AG04450 (cell line): ENCODE measurements at places on chromosomes 1 and 21.

DNA sequence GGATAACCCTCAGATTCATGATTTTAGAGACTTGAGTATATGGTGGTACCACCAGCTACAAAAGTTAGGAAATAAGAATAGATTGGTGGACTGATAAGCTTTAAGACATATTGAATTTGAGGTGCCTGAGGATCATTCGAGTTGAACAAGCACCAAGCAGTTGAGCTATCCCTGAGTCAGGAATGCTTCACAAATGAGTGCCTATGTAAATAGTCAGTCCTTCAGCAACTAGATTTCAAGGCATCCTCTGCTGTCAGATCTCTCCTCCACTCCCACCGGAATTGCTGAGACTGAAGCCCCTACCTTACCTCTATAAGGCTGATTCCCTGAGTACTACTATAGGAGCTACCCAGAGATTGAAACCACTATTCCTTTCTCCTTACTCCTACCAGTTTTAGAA is 7.1 kb downstream of the BTF3L4 start:
- DNase-seq = no peak

- DNase-seq = no peak
Observed at GRCh38 chr1:22295856-22296255, 153.0 kb upstream of the WNT4 start.

- no peak for DNase-seq
Observed at GRCh38 chr21:14683063-14683462, 136.9 kb upstream of the SAMSN1 start.

DNA sequence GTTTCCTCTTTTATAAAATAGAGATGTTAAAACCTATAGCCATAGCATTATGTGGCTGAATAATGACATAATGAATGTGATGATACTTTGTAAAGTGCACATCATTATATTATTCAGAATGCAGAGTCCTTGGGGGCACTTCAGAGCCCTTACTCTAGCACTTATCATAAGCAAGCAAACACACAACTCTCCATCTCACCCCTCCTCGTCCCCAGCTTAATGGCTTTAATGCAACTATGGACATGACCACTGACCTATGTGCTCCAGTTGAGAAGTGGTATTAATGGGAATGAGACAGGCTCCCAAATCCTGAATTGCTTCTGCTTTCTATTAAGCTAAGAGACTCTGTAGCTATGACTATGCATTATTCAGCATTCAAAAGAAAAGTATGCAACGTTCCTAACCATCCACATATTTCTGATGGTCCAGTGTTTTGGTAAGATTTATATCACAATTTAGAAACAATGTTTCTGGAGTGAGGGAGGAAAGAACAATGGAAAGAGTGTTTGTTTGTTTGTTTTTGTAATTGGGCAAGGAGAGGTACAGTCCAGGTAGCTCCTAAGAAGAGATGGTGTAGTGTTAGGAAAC is 194.0 kb upstream of the PLXNA2 start:
- no peak for DNase-seq

DNA sequence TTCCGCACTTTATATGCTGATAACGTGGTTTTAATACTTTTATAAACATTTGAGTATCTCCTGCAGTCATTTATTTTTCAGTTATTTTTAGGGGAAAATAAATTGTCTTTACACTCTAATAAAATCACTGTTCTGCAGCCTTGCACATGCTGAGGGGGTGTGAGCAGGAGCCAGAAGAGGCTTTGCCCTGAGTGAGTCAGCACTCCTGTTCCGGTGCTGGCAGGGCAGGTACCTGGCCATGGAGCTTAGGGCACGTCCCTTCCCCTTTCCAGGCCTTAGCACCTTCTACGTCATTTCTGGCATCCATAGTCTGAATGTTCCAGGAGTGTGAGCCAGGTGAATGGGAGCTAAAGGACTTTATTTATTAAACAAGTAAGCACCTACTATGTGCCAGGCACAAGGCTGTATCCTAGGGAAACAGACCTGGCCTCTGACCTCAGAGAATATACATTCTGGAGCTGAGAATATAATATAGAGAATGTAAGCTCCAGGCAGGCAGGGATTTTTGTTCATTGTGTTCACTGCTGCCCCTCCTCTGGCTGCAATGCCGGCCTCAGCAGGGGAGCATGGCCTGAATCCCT is 402.9 kb downstream of the PTPRU start:
- DNase-seq = no peak

DNA sequence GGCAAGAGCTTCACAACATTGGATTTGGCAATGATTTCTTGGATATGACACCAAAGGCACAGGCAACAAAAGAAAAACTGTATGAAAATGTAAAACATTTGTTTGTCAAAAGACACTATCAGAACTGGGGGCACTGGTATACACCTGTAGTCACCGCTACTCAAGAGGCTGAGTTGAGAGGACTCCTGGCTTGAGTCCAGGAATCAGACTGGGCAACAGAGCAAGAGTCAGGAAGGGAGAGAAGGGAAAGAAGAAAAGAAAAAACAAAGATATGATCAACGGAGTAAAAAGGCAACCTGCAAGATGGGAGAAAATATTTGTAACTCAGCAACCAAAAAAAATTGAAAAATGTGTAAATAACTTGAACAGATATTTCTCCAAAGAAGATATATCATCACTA is 6.0 kb upstream of the TUT4 start:
- no peak for DNase-seq

GRCh38 chr1:117573386-117574023 is 32.3 kb upstream of the TENT5C start:
- DNase-seq = no peak

DNA sequence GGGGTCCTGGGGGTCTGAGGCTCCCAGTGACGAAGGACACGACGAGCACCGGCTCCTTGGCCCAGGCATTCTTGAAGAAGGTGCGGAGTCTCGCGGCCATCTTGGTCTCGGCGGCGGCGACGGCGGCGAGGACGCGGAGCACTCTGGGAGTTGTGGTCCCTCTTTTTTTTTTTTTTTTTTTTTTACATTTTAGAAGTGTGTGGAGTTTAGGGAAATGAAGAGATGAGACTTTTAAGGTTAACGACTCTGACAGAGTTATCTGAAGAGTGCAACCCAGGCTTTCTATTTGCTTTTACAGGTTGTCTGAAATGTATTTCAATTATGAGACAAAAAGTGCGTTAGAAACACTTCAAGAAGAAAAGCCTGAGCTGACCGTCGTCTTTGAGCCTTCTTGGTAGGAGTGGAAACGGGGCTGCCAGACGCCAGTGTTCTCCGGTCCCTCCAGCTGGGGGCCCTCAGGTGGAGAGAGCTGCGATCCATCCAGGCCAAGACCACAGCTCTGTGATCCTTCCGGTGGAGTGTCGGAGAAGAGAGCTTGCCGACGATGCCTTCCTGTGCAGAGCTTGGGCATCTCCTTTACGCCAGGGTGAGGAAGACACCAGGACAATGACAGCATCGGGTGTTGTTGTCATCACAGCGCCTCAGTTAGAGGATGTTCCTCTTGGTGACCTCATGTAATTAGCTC is 9.7 kb downstream of the OR2B11 start:
- DNase-seq = no peak

DNA sequence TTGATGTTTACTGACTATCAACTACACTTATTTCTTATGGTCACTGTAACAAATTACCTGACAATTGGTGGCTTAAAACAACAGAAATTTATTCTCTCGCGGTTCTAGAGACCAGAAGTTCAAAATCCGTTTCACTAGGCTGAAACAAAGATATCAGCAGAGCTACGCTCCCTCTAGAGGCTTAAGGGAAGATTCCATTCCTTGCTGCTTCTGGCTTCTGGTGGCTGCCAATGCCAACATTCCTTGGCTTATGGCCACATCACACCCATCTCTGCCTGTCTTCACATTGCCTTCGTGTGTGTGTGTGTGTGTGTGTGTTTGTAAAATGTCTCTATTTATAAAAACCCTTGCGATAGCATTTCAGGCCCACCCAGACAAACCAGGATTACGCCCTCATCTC is 66.4 kb downstream of the LMX1A start:
- no peak for DNase-seq

GRCh38 chr1:34906756-34907155 is 22.7 kb downstream of the DLGAP3 start:
- no peak for DNase-seq

DNA sequence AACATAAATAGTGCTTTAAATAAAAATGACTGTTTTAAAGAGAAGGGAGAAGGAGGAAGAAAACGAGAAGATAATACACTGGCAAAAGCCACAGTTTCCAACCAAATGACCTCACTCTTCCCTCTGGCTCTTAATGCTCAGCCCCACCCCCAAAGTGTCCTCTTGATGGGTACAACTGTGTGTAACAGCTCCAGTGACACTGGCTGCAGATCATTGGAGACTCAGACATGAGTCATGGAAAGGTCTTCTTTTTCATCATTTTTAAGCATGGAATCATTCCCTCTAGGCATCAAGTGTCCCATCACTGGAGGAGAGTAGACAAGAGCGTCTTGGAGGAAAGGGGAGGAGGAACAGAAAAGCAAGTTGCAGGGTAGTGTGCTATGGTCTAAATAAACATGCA is 333.0 kb downstream of the PAPPA2 start:
- no peak for DNase-seq

- DNase-seq = no peak
Observed at GRCh38 chr21:34827445-34828235, 158.8 kb downstream of the CLIC6 start.

DNA sequence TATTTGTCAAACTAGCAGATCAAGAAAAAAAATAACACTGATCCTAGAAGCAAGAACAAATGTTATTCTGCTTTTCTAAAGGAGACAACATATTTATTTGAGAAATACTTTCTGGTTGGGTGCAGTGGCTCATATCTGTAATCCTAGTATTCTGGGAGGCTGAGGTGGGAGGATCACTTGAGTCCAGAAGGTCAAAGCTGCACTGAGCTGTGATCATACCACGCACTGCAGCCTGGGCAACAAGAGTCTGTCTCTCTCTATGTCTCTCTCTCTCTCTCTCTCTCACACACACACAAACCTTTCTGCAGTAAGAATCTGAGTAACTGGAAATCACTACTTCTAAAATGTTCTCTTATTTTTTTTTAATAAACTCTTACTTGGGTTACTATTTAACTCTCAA is 31.2 kb downstream of the PRPF38A start:
- DNase-seq = no peak

DNA sequence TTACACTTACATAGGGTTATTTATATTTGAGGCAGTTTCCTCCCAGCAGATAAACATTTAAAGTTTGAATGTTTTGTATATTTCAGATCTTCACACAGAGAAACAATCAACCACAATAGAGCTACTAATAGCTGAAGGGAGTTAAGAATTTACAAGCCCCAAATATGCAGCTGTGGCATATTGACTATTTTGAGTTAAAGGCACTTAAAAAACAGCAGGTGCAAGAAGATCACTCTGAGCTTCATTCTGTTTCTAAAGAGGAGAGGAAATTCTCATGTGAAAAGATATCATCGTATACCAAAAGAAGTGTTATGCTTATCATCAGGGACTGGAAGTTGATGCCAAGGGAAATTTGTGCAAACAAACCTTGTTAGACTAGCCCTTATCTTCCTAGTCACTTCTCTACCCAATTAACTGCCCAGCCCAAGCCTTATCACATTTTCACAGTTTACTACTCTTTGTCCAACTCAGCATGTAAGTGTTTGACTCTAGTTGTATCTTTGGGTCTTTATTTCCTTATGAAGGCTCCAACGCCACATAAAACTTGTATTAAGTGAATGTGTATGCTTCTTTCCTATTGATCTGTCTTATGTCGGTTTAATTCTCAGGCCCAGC is 66.3 kb upstream of the COG2 start:
- no peak for DNase-seq

DNA sequence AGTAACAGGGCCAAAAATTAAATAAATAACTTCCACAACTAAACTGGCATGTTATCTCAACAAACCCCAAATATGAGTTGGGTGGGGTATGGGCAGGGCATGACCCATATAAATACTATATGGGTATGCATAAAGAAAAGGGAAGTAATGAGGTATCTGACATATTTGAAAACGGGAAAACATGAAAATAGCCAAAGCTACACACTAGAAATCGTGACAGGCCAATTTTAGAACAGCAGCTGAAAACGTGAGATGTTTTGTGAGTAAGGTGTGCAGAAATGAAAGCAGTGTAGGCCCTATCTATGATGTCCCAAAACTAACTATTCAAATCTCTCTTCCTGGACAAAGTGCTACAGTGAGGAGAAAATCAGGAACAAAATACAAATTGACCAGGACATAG is 537.9 kb upstream of the NR5A2 start:
- DNase-seq = no peak

GRCh38 chr1:177256153-177257075 is 85.7 kb downstream of the BRINP2 start:
- peak; percentile 42 for DNase-seq

DNA sequence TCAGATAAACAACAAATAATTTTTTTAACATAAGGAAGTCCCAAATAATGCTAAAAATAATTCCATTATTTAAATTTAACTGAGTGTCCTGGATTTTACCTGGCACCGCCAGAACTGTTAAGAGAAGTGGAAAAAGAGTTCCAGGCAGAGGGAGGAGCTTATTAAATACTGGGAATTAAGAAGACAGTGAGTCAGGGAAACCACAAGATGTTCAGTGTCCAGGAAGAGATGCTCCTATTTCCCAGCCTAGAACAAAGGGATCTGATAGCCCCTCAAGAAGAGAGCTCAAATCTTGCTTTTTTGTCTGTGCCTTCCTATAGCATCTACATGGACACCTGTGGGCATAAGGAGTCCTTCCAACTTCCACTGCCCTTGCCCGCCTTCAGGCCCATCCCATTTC is 85.9 kb downstream of the PGM1 start:
- DNase-seq = no peak

- no peak for DNase-seq
Observed at GRCh38 chr1:150893336-150893913, 6.5 kb downstream of the CTXND2 start.

DNA sequence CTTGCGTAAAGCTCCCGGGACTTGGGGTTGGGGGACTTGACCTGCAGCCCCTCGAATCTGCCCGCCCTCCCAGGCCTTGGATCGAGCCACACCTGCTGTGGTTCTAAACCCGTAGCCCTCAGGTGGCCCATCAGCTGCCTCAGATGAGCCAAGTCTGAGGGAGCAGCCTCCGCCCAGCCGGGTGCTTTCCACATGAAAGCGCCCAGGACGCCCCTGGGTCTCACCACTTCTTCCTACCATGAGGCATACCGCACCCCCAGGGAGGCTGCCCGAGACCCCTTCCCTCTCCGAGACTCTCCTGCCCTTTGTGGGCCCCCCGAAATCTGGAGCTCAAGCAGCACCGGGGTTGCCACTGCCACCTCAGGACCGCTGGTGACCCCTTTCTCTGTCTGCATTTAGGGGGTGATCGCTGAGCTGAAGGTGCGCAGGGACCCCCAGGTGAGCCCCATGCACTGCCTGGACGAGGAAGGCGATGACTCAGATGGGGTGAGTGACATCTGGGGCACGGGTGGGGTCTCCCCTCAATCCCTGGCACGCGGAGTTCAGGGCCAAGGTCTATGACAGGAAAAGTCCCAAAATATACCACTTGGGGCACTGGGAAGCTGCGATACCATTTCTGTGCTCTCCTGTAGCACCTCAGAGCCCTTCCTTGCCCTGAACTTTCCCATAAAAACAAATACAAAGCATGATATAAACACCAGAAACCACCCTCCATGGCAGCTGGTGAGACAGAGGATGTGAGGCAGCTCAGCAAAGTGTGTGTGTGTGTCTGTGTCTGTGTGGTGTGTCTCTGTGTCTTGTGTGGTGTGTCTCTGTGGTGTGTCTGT is 68.5 kb downstream of the SLC19A1 start:
- no peak for DNase-seq

- no peak for DNase-seq
Observed at GRCh38 chr1:11211925-11212587, 22.9 kb downstream of the ANGPTL7 start.
